Hepatocyte (in vitro differentiated cells): ENCODE measurements at places on chromosomes 6 and 20. TPM values are rescaled to one million over a fixed set of nuclear protein-coding genes. Genes with fewer than 3 reads are reported as not detected.

The PRICKLE4 gene
- total RNA-seq: 1.2 and 4.0 TPM in 2 replicates

The CASS4 gene
- total RNA-seq: 0.13 TPM in 1 of 2 replicates, not detected in the other

The CDH4 gene
- total RNA-seq: 0.53 TPM in 1 of 2 replicates, not detected in the other

The CEP85L gene
- total RNA-seq: 38.5 and 40.2 TPM in 2 replicates

The CLPSL1 gene
- total RNA-seq: not detected in 2 replicates

The DACT2 gene
- 8.2 and 9.2 TPM in 2 replicates for total RNA-seq

The AVP gene
- 0.67 TPM in 1 of 2 replicates, not detected in the other for total RNA-seq

The EFCAB8 gene
- total RNA-seq: 0.53 TPM in 1 of 2 replicates, not detected in the other

The ATP6V1G2 gene
- total RNA-seq: 0.63 and 0.88 TPM in 2 replicates

The PLCB1 gene
- total RNA-seq: 12.4 and 20.5 TPM in 2 replicates

The NR2E1 gene
- not detected in 2 replicates for total RNA-seq

GRCh38 chr6:142395768-142396231, 94.0 kb downstream of the ADGRG6 start:
- DNase-seq: no peak
- H3K27me3 ChIP-seq: no peaks in the 10 kb centered on the region
- H3K27ac ChIP-seq: no peak overlapping the region
- no peaks in the 10 kb centered on the region for H3K4me1 ChIP-seq
- no peak overlapping the region for H3K4me3 ChIP-seq
- no peaks in the 10 kb centered on the region for H3K36me3 ChIP-seq

- H3K27ac ChIP-seq: peak overlapping the region; percentile 87
- peaks cover 59% of the 10 kb centered on the region for H3K4me1 ChIP-seq
- H3K36me3 ChIP-seq: no peaks in the 10 kb centered on the region
Observed at GRCh38 chr20:37986873-37987601, 46.2 kb downstream of the TTI1 start.

- H3K36me3 ChIP-seq: no peaks in the 10 kb centered on the region
- no peaks in the 10 kb centered on the region for H3K27me3 ChIP-seq
- peak overlapping the region; percentile 89 for H3K27ac ChIP-seq
- no peak for DNase-seq
- peaks cover 42% of the 10 kb centered on the region for H3K4me1 ChIP-seq
Observed at GRCh38 chr20:19975436-19975799, 41.7 kb upstream of the NAA20 start.

DNA sequence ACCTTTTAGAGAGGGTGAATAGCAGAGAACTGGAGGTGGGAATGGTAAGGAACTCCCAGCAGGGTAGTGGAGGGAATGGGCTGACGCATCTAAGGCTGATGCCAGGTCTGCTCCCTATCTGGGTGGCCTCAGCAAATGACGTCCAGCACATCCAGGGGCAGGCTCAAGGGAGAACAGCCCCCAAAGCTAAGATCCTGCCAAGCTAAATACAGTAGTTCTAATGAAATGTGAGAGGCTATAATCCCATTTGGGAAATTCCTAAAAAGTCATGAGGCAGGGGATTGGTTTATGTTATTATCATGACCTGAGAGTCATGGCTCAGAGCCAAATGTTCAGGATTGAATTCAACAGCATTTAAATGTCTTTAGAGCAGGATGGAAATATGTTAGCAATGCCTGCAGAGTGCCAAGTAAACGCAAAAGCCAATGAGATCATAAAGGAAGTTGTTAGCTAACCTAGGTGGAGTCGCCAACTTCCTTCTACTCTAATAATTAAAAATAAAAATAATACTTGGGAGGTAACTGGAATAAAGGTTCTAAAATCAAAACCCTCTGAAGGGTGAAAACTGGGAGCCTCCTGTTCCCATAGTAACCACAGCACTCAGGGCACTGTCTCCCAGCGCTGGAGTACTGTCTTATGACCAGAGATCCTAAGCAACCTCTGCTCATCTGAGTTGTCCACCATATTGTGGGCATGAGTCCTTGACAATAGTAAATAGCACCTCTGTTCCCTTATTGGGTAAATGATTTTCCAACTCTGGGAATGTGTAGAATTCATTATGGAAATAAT, 34.8 kb downstream of the IYD start:
- H3K4me3 ChIP-seq: no peak overlapping the region
- DNase-seq: peak; percentile 67
- H3K36me3 ChIP-seq: no peaks in the 10 kb centered on the region
- H3K4me1 ChIP-seq: no peaks in the 10 kb centered on the region
- H3K27me3 ChIP-seq: no peaks in the 10 kb centered on the region

- no peak overlapping the region for H3K4me3 ChIP-seq
- H3K27me3 ChIP-seq: no peaks in the 10 kb centered on the region
- H3K36me3 ChIP-seq: no peaks in the 10 kb centered on the region
- DNase-seq: no peak
- H3K27ac ChIP-seq: no peak overlapping the region
Observed at GRCh38 chr6:131683479-131683878, 17.7 kb downstream of the OR2A4 start.

DNA sequence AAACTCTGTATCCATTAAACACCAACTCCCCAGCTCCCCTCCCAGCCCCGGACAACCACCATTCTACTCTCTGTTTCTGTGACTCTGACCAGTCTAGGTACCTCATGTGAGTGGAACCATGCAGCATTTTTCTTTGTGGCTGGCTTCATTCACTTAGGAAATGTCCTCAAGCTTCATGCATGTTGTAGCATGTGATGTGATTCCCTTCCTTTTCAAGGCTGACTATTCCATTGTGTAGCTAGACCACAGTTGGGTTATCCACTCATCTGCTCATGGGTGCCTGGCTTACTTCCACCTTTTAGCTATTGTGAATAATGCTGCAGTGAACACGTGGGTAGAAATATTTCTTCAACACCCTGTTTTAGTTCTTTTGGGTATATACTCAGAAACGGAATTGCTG, 8.8 kb upstream of the BPHL start:
- H3K27me3 ChIP-seq: no peaks in the 10 kb centered on the region
- no peaks in the 10 kb centered on the region for H3K36me3 ChIP-seq
- DNase-seq: no peak

- H3K4me1 ChIP-seq: no peaks in the 10 kb centered on the region
- DNase-seq: no peak
- no peak overlapping the region for H3K4me3 ChIP-seq
- no peak overlapping the region for H3K27ac ChIP-seq
Observed at GRCh38 chr6:29992807-29993206, 50.5 kb downstream of the HLA-A start.

DNA sequence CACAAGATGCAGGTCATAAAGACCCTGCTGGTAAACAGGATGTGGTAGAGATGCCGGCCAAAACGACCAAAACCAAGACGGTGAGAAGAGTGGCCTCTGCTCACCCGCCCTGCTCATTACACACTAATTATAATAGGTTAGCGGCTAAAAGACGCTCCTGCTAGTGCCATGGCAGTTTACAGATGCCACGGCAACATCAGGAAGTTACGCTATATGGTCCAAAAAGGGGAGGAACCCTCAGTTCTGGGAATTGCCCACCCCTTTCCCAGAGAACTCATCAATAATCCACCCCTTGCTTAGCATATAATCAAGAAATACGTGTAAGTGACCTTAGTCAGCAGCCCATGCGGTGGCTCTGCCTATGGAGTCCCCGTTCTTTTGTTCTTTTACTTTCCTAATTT, 17.6 kb downstream of the BHLHE23 start:
- no peak overlapping the region for H3K4me3 ChIP-seq
- DNase-seq: no peak
- H3K27me3 ChIP-seq: peaks cover 14% of the 10 kb centered on the region
- no peaks in the 10 kb centered on the region for H3K4me1 ChIP-seq
- H3K27ac ChIP-seq: no peak overlapping the region
- H3K36me3 ChIP-seq: no peaks in the 10 kb centered on the region

GRCh38 chr6:53244399-53244931, 95.8 kb upstream of the GCM1 start:
- H3K36me3 ChIP-seq: no peaks in the 10 kb centered on the region
- H3K27ac ChIP-seq: no peak overlapping the region
- H3K27me3 ChIP-seq: no peaks in the 10 kb centered on the region
- no peak for DNase-seq

- no peaks in the 10 kb centered on the region for H3K36me3 ChIP-seq
- no peak overlapping the region for H3K4me3 ChIP-seq
- H3K27me3 ChIP-seq: no peaks in the 10 kb centered on the region
- peak overlapping the region; percentile 97 for H3K27ac ChIP-seq
- DNase-seq: peak; percentile 75
Observed at GRCh38 chr20:37542281-37542680, 14.6 kb upstream of the BLCAP start.

GRCh38 chr6:148068437-148069061, 274.1 kb upstream of the SASH1 start:
- no peak for DNase-seq
- no peak overlapping the region for H3K27ac ChIP-seq
- H3K4me1 ChIP-seq: peaks cover 3% of the 10 kb centered on the region
- no peaks in the 10 kb centered on the region for H3K36me3 ChIP-seq
- no peaks in the 10 kb centered on the region for H3K27me3 ChIP-seq

- H3K27ac ChIP-seq: no peak overlapping the region
- H3K27me3 ChIP-seq: peaks cover 44% of the 10 kb centered on the region
- H3K36me3 ChIP-seq: no peaks in the 10 kb centered on the region
- no peak overlapping the region for H3K4me3 ChIP-seq
- no peak for DNase-seq
Observed at GRCh38 chr6:33976437-33977360, 169.2 kb downstream of the GRM4 start.

GRCh38 chr6:148313488-148313887, 29.1 kb upstream of the SASH1 start:
- H3K4me3 ChIP-seq: no peak overlapping the region
- no peak overlapping the region for H3K27ac ChIP-seq
- H3K36me3 ChIP-seq: no peaks in the 10 kb centered on the region
- H3K27me3 ChIP-seq: no peaks in the 10 kb centered on the region

- DNase-seq: no peak
- H3K27ac ChIP-seq: no peak overlapping the region
- H3K36me3 ChIP-seq: no peaks in the 10 kb centered on the region
Observed at GRCh38 chr6:25156123-25156522, 123.1 kb upstream of the CARMIL1 start.

DNA sequence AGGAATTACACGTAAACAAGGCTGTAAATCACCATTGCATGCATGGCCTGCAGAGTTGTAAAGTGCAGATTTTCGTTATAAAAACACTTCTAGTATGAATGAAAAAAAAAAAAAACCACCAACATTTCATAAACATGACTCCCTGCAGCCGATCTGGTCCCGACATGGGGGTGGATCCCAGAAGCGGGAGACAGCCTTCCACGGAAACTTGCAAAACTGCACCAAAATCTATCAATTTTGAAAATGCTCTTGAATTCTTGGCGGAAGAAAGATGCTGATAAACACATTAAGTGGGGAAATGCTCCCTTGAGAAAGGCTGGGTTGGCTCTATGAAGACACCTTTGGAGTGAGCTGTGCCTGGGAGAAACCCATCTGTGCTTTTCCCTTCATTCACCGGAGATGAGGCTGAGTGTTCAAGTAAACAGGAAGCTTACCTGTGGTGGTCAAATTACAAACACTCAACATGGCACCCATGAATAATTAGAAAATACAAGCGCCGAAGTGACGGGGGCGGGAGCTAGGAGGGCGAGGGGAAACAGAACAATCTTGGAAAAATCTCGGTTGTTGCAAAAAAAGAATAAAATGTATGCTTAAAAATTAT, 845 bp upstream of the ANKRD60 start:
- H3K36me3 ChIP-seq: no peaks in the 10 kb centered on the region
- no peak overlapping the region for H3K27ac ChIP-seq
- peaks cover 9% of the 10 kb centered on the region for H3K4me1 ChIP-seq
- peaks cover 60% of the 10 kb centered on the region for H3K27me3 ChIP-seq
- H3K4me3 ChIP-seq: peak overlapping the region; percentile 42

DNA sequence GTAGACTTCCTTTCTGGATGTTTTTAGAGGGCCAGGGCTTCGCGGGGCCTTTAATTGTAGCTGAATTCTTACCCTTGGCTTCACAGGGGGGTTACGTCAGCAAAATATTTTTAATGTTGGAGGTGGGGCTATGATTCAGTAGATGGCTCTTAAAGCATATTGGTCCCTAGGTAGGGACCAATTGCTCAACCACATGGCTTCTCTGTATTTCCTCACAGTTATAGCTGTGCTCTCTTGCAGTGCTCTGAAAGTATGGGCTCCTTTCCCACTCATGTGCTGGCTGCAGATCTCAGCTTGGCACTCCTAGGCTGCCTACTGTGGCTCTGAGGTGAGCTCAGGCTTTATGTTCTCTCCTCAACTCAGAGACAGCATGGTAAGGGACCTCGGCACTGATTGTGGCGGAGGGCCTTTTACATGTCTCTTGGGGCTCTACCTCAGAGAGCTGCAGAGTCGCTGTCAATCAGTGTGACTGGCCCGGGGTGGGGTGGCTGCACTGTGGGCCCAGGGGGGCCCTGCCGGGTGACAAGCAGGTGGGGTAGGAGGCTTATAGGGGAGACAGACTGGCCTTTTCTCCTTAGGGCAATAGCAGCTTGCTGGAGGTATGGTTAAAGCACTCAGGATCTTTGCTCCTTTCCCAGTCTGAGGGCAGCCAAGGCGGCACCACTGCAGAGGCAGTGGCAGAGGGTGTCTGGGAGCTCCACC, 318.0 kb downstream of the DOK5 start:
- no peak for DNase-seq
- H3K27me3 ChIP-seq: no peaks in the 10 kb centered on the region
- H3K4me1 ChIP-seq: no peaks in the 10 kb centered on the region
- peak overlapping the region; percentile 56 for H3K27ac ChIP-seq
